ENCODE measurements at places on chromosomes 2 and 18.

DNA sequence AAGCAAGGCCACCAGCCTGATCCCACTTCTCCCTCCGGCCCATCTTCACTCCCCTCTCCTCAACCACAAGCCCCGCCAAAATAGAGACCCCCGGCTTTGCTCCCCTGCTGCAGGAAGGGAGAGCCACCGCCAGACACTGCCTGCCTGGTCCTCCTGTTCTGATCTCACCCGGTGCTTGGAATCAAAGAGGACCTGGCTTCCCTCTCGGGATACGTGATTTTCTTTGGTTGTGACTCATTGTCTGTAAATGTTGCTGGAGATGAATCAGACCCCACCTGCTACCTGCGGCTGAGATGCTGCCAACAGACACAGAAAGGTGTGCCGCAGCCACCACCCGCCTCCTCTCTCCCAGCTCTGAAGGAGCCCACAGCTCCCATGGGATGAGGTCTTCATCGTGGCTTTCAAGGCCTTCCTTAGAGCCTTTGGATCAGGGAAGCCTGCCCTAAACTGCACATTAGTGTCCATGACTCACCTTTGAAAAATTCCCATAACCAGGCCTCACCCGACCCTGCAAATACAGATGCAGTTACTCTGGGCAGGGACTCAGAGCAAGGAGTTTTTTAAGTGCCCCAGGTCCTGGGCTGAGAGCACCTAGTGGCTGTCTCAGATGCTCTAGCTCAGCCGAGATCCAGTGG is 79.4 kb upstream of the ZNF532 start:
- no peak for DNase-seq

- DNase-seq = no peak
Observed at GRCh38 chr2:112483042-112483473, 1.1 kb downstream of the TTL start.

DNA sequence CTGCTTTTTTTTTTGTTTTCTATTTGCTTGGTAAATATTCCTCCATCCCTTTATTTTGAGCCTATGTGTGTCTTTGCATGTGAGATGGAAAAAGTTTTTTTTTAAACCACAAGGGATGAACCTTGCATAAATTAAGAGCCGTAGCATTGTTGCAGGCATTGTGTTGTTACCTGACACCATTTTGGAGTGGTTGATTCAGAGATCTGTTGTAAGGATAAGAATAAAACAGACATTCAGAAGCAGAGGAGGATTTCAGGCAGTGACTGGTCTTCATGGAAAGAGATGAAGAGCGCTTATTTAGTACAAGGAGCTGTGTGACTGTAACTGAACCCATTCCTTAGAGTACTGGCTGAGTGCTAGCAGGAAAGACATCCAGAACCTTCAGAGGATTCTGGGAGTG is 101.2 kb downstream of the LTBP1 start:
- DNase-seq = no peak

GRCh38 chr2:33168922-33169321 is 222.2 kb downstream of the LTBP1 start:
- no peak for DNase-seq

- no peak for DNase-seq
Observed at GRCh38 chr2:111994042-111994441, 61.0 kb upstream of the TMEM87B start.

- DNase-seq = no peak
Observed at GRCh38 chr2:157315901-157316300, 9.7 kb downstream of the ERMN start.

DNA sequence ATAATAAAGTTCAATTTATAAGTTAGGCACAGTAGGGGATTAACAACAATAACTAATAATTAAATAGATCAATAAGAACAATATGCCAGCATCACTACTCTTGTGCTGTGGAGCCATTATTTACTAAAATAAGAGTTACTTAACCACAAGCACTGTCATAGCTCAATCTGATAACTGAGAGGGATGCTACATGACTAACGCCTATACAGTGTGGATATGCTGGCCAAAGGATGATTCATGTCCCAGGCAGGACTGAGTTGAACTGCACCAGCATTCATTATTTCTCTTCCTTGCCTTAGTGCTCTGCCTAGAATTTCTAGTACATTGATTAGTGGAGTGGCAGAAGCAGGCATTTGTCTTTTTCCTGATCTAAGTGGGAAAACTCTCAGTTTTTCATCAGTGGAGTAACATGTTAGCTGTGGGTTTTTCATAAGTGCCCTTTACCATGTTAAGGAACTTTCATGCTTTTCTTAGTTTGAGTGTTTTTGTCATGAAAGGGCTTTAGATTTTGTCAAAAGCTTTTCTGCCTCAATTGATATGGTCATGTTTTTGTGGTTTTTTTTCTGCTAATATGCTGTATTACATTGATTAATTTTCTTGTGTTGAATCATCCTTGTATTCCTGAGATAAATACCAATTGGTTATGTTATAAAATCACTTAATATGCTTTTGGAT is 21.7 kb downstream of the KIAA1328 start:
- no peak for DNase-seq

DNA sequence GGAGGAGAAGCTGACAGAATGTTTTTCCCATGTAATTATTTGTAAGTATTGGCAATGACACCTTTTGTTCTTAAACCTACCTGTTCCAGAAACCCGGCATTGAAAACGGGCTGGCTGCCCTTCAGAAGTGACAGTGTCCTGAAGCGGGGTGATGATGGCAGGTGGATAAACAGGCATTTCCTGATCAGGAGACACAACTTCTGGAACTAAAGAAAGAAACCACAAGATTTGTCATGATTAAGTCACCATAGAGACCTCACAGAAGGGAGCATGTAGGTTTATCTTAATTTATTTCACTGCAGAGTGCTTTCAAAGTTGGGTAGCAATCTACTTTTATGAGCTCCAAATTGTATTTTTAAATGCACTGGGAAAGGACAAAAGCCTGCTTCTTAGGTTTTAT is 43.1 kb downstream of the TTN start:
- no peak for DNase-seq

DNA sequence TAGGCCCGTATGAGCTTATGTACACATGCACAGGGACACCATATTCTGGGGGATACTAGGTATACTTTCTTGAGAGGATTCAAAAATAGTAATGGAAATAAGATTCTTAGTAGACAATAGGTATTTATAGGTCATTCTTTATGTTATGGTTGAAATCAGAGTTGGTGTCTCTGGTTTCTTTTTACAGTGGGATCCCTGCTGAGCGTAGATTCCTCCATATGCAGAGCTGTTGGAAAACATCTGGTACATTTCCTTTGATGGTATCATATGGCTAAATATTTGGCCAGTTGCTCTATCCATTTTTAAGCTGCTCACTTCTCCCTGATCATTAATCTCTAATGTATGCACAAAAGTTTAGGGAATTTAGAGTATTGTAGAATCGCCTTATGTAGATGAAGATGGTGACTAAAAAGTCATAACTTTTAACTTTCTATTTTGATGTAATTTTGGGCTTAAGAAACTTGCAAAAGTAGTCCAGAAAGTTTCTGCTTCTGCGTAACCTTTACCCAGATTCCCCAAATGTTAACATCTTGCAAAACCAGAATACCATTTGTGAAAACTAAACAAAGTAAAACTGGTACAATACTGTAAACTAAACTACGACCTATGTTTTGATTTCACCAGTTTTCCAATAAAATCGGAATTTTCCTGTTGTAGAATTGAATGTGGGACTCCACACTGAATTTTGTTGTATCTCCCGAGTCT is 5.4 kb downstream of the ARHGAP28 start:
- no peak for DNase-seq
